ENCODE measurements at places on chromosomes 13 and 19.

- no peak for DNase-seq
Measured at GRCh38 chr13:72523049-72523448, 204.4 kb downstream of the MZT1 start.

DNA sequence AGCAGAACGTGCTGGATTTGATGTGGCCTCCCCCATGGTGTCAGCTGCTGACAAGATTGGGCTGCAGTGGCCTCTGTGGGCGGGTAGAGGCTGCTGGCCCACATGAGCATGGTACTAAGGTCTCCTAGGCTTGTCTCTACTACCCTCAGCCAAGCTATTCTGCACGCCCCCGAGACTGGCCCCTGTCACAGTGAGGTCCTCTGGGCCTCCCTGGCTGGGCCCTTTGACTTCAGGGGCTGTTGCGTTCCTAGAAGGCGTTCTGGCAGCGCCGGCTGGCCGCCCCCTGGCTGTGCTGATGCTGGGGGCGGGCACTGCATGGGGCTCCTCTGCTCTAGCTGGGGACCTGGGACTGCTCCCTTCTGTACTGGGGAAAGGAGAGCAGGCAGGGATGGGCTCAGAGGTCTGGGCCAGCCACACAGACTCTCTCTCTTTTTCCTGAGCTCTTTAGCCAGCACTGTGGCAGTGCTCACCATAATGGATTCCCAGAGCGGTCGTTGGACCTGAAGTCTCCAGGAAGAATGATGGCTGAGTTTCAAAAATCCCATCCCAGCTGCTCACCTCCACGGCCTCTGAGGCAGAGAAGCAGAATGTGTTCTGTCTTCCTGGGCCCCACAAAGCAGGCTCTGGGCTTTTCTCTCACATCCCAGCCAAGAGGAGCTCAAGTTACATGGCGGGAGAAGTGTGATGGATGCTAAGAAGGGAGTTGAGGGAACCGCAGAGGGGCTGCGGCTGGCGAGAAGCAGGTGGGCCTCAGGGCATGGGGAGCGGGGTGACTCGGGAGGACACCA, 32.3 kb downstream of the TSSK6 start:
- DNase-seq = no peak

DNA sequence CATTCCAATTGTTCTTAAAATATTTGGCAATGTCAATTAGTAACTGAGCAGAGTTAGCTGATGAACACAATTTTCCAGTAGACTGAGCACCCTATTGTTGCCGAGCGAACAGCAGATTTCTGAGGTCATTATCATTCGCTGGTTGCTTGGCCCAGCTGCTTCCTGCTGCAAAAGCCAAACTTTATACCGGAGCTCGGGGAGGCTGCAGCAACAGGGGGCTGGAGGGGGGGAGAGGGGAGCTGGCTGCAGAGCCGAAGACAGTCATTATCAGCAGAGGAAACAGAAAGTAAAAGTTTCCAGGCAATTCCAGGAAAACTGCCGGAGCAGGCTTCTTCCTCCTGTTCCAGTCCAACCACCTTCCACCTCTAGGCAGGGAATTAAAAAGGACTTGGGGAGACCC, 77.9 kb downstream of the ZNF536 start:
- DNase-seq = no peak

GRCh38 chr19:50906217-50906616, 5.0 kb downstream of the KLK4 start:
- DNase-seq = peak; percentile 33

DNA sequence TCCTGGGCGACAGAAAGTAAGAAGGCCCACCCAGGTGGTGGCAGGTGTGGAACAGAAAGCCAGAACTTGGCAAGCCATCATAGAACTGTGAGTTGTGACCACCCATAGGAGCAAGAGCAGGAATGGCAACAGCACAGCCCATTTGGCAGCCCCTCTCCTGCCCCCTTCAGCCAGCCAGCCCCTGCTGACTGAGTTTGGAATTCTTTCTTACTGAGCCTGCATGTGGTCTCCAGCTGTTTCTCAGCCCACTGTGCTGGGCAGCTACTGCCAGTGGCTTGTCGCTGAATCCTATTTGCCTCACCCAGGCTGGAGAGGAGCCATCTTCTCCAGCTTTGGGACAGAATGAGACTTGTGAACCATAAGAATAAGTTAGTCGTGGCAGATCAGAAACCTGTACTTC, 28.3 kb downstream of the CNMD start:
- no peak for DNase-seq

DNA sequence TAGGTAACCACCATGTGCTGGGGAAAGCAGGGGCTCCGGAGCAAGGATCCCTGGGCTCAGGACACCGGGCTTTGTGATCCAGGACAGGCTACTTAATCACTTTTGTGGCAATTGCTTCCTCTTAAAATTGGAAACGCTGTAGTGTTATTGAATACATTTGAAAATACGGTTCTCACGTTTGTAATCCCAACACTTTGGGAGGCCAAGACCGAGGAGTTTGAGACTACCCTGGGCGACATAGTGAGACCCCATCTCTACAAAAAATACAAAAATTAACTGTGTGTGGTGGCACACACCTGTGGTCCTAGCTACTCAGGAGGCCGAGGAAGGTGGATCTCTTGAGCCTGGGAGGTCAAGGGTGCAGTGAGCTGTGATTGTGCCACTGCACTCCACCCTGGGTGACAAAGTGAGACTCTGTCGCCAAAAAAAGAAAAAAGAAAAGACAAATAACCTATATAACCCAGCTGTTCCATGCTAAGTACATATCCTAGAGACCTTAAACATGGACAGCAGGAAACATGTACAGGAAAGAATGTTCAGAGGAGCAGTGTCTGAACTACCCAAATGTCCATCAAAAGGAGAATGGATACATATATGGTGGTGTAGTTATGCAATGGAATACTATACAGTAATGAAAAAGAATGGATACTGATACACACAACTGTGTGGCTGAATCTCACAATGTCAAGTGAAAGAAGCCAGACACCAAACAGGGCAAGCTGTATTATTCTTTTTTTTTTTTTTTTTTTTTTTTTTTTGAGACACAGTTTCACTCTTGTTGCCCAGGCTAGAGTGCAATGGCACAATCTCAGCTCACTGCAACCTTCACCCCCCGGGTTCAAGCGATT, 622 bp upstream of the PRODH2 start:
- DNase-seq = no peak

GRCh38 chr19:3057275-3057714, 5.0 kb downstream of the TLE5 start:
- no peak for DNase-seq

DNA sequence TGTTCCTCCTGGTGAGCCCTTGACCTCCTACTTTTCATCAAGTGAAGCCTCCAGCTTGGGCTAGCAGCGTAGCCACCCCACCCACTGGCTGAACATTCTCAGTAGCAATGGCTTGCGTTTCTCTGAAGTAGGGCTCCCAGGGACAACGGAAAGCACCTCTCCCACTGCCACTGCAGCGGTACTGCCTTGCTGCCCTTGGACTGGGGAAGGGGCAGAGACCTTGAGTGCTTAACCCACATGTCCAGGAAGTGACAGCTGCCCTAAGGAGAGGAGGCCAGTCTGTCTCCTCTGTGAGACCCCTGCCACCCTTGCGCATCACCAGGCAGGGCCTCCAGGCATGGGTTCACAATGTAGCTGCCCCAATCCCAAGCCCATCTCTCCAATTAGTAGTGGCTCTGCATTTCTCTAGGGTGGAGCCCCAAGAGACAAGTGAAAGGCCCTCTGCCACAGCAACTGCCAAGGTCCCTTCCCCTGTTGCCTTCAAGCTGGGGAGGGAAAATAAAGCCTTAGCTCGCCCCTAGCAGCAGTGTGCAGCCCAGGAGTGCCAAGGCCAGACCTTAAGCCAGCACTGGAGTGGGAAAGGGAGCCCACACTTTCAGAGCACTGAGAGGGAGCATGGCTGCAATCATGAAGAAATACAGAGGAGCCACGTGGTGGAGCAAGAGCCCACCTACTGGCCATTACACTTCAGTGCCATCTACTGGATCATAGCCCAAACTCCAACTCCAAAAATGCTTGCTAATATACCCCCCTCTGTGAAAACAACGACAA, 175.9 kb upstream of the TRPC4 start:
- no peak for DNase-seq

DNA sequence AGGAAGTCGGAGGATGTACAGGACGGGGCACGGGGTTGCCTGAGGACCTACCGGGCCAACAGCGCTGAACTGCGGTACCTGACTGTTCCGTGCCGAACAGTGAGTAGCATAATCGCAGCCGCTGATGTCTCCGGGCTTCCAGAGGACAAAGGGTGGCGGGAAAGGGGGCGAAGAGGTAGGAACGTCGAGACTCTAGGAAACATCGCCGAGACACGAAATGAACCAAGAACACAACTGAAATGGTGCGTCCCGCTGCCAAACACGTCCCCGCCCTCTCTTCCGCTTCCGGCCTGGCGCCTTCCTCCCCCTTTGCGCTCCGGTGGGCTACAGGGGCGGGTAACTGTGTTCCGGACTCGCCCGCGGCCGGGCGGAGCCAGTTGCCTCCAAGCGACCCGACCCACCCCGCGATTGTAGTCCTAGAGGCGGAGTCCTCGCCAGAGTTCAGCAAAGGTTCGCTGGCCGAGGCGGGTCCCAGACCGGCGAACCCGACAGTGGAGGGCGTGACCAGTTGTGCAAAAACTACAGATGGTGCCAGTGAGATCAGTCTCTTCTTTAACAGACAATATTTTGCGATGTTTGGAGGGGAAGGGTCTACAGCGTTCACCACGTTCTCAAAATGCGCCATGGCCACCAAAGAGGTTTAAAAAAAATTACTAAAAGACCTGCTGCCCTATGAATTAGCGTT, at the start of gene MRPS31:
Gene MRPS31 (minus strand): TSS at position 257 of the 685 bp plus-strand sequence. CDS start 54 bp downstream, at position 203.
- DNase-seq = peak; percentile 96

DNA sequence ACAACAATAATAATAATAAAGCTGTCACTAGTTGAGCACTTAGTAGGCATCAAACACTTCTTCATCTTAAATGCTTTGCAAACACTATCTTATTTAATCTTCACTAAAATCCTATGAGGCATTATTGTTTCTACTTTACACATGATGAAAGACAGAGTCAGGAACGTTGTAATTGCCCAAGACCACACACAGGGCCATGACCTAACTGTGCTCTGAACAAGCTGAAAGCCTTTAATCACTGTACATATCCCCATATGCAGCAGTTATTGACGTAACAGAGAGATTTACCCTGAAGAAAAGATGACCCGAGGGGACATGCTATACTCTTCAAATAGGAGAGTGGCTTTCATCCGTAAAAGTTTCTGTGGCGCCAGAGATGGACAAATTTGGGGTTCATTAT, 53.0 kb downstream of the SACS start:
- DNase-seq = no peak

- no peak for DNase-seq
Measured at GRCh38 chr19:19552798-19553197, 14.7 kb downstream of the CILP2 start.

DNA sequence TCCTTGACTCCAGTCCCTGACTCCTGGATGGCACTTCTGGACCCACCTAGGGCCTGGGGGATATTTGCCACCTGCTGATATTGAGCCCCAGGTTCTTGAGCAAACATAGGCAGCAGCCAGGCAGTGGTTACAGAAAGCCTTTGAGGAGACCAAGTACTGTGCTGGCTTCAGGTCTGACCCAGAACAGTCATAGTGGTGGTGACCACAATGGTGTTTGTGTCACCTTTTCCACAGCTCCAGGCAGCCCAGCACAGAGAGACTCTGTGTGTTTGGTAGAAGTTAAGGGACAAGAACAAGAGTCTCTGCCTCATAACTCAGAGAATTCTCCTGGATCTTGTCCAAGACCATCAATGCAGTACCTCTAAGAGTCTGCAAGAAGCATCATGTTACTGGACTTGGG, 14.6 kb upstream of the CLC start:
- DNase-seq = no peak

- DNase-seq = no peak
Measured at GRCh38 chr19:11964496-11964857, 363 bp upstream of the ZNF763 start.

DNA sequence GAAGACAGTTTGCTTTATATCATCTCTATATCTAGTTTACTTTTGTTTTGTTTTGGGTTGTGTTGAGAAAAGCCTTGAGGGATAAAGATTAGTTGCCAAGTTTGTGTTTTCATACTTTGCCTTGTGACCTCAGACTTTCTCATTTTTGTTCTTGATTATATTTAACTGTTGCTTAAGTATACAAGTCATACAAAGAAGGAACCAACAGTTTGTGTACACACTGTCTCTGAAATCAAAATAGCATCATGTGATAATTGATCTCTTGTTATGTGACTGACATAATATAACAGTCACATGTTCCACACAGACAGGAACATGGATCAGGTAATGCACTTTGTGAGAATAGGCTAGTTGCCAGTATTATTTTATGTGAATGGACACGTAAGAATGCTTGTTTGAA, 70.8 kb downstream of the SHISA2 start:
- DNase-seq = no peak

GRCh38 chr13:73822668-73823592, 311.3 kb downstream of the KLF12 start:
- no peak for DNase-seq

DNA sequence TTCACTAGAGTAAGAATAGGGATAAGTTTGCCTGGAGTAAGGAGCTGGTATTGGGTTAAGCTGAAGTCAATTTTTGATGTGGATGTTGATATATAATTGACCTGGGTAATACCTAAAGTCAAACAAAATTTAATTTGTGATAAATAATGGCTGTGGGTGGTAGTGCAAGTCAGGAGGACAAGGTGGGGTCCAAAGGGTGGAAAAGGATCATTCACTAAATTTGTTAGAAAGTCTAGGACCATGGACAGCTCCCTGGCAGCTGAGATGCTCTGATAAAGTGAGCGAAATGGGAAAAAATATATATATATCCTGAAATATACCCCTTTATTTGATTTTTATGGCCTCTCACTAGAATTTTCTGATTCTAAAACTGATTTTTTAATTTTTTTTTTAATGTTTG, 463.5 kb downstream of the GPC6 start:
- DNase-seq = no peak

DNA sequence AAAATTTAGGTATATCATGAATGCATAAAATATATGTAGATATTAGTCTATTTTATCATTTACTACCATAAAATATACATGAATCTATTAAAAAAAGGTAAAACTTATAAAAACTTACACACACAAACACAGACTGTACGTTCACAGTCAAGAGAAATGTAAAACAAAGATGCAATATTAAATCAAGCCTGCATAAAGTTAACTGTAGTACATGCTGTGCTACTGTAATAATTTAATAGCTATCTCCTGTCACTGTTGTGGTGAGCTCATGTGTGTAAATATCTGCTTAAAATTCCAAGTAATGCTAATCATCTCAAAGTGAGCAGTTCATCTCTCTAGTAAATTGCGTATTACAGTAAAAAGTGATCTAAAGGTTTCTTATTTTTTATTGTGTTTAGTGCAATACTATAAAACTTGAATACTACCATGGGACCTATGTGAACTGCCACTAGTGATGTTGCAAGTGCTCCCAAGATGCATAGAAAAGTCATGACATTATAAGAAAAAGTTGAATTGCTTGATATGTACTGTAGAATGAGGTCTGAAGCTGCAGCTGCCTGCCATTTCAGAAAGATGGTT, 762 bp upstream of the ZNF233 start:
- DNase-seq = no peak

GRCh38 chr19:18450021-18450930, 12.3 kb upstream of the ISYNA1 start:
- no peak for DNase-seq

- DNase-seq = no peak
Measured at GRCh38 chr19:28213470-28214082, 999.4 kb downstream of the UQCRFS1 start.

GRCh38 chr19:41866284-41866683, 6.2 kb downstream of the RPS19 start:
- DNase-seq = no peak
